ENCODE measurements at places on chromosomes 16 and 17.

- no peak for DNase-seq
Measured at GRCh38 chr17:4038076-4038475, 73.8 kb upstream of the ATP2A3 start.

- no peak for DNase-seq
Measured at GRCh38 chr16:31192856-31193642, 9.5 kb downstream of the PYCARD start.

DNA sequence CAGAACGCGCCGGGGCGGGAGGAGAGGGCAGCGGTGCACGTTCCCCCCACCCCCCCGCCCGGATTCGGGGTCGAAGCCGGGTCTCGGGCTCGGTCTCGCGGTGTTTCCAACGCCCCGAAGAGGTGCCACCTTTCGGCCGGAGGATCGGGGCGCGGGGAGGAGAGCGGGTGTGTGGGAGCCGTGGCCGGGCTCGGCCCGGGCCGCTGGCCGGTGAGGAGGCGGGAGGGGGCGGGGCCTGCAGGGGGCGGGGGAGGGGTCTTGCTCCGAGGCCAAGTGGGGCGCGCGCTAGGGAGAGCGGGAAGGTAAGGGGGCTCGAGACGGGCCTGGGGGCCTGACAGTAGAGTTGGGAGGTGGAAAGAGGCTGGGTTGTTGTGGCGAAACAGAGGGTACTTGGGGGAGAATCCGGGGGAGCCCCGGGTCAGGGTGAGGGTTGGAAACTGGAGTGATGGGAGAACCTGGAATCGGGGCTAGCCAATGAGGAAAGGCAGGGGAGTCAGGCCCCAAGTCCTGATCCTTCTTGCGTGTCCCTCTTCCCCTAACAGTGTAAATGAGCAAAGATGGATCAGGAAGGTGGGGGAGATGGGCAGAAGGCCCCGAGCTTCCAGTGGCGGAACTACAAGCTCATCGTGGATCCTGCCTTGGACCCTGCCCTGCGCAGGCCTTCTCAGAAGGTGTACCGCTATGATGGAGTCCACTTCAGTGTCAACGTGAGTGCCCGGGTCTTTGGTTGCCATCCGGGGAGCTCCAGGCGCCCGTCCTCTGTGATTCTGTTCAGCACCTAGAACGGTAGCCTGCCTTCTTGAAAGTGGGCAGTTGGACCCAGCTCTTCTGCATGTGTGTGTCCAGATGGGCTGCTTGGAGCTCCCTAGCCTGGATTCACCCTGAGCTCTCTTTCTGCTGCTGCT lies 873 bp downstream of the SETD1A start:
- no peak for DNase-seq

DNA sequence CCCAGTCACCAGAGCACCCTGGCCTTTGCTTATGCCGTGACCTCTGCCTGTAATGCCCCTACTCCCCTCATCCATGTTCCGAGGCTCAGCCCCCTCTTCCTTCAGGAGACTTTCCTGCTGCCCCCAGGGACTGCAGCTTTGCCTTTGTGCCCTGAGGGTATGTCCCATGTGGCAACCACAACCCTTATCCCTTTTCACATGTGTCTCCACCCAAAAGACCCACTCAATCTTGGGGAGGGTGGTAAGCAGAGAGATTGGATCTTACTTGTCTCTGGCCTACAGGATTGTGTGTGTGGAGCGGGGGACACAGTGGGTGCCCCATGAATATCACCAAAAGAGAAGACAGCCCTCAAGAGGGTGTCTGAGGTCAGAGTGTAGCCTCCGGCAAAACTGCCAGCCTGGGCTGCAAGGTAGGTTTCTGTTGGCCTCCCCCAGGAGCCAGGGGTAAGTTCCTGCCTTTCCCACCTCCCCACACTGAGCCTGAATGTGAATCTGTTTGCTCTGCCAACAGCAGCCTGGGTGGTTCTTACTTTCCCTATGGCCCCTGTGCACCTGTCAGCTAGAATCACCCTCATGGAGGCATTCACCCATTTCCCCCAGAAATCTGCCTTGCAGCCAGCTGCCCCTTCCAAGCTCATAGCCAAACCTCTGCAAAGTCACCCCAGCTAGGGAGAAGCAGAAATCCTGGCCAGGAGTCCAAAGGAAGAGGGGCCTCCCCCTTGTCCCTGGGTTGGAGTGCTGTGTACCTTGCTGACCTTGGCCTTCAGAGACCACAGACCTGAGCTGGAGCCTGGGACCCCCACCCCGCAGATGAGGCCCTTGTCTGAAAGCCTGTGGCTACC lies 11.5 kb upstream of the C17orf113 start:
- DNase-seq: no peak

GRCh38 chr17:50035945-50036344 lies 20.0 kb upstream of the ITGA3 start:
- DNase-seq: no peak

- no peak for DNase-seq
Measured at GRCh38 chr16:3054965-3055733, 8.8 kb downstream of the MMP25 start.

DNA sequence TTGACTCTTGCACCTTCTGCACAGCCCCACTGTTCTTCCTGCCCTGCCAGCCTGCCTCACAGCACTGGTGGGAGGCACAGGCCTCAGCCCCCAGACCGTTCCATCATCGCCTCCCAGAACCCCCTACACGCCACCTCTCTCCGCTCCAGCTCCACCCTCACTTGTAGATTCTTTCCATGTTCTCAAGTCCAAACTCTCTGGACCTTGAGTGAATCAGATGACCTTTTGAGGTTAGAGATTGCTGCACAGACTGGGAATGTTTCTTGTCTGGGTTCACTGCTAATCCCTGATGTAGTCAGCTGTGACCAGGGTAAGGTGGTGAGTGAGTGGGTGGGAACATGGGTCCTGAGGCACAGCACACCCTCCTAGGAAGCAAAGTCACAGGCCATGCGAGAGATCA lies 272.4 kb downstream of the IRF8 start:
- DNase-seq: no peak
